ENCODE measurements at places on chromosomes 2 and 18. TPM values are rescaled to one million over a fixed set of nuclear protein-coding genes. Genes with fewer than 3 reads are reported as not detected.

VIT gene
- not detected for total RNA-seq

CXCR1 gene
- total RNA-seq = not detected

ADAM23 gene
- total RNA-seq = 0.33 TPM

BARD1 gene
- 4.0 TPM for total RNA-seq

ZNF142 gene
- 41.6 TPM for total RNA-seq

FEV gene
- total RNA-seq = not detected

- no peak for DNase-seq
Measured at GRCh38 chr2:74201196-74201595, 2.8 kb downstream of the MTHFD2 start.

DNA sequence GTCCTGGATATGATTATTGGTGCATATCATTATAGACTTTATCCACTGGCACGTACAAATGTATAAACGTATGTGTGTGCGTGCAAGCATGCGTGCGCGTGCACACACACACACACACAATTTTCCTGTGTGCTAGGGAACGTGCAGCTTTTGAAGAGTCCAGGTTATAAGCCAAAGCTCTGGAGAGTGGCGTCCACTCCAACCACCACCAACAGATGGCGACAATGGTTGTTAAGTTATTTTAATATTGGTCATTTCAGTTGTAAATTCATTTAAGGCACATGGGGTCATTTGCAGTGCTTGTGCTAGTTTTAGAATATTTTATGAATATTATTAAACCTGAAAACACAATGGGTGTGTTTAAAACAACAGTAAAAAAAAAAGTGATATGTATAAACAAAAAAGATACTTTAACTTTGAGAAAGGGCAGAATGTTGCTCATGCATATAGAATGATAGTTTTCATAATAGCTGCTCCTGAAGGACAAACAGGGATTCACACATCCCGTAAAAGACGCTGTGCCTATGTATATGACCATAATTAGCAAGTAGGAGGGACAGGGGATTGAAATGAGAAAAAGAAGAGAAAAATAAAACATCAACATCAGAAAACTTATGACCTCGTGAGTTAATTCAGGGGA, 124.2 kb upstream of the ITGB6 start:
- peak; percentile 45 for DNase-seq

DNA sequence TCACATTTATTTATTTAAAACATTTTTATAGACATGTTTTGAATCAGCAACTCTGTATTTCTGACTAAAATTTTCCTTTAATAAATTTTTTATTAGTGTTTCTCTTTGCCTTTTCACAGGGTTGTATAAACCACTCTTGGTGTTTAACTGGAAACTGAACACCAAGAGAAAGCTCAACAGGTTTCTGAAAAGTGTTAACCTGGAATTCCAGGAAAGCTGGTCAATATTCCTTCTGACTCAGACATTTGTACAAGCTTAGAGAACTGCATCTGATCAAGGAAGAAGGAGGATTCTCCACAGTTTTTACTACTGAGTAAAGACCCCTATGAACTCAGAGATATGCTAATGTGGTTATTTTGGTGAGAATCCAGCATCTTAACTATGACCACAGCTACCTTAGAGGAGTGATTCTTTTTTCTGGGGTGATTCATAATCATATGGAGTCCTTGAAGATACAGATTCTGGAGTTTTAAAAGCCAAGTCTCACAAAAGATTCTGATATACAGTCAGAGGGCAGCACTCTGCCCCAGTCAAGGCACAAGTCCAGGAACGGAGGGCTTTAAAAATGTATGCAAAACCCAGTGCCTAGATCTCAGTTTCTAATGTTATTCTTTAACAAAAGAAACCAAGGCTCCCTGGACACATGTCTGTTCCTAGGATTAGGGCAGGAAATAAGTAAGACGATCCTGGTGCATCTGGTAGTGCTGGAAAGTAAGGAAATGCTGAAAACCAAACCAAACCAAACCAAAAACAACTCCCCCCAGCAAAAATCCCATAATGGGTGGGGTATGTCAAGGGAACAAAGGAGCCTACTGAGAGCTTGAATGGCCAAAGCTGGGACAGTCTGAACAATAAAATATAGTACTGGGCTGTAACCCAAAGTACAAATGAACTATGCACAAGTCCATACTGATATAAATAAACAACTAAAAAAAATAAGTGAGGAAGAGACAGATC, 85.1 kb upstream of the FZD5 start:
- no peak for DNase-seq

DNA sequence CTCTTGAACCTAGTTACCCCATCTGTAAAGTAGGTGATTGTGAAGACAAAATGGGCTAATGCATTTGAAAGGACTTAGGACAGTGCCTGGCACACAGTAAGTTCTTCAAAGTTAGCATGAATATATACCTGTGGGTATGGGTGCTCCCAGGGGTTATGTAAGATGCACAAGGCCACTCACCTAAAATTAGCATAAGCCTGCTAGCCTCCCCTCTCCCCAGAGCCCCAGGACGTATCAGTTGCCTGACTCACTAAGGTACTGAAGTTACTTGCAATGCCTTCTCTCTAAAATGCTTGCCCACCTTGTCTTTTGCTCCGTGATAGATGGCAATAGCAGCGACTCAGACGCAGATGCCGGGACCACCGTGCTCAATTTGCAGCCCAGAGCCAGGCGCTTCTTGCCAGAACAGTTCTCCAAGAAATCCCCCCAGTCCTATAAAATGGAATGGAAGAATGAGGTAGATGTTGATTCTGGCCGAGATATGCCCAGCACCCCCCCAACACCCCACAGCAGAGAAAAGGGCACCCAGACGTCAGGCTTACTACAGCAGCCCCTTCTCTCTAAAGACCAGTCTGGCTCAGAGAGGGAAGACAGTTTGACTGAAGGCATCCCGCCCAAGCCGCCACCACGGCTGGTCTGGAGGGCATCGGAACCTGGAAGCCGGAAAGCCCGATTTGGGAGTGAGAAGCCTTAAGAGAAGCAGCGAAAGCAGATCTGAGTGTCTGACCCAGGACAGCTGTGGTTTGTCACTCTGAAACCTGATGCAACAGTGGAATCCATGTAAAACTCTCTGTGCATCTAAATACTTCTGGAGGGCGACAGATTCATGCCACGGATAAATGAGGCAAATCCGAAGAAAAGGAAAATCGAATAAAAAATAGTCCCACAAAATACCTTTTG, 53.8 kb upstream of the TMEM182 start:
- no peak for DNase-seq

DNA sequence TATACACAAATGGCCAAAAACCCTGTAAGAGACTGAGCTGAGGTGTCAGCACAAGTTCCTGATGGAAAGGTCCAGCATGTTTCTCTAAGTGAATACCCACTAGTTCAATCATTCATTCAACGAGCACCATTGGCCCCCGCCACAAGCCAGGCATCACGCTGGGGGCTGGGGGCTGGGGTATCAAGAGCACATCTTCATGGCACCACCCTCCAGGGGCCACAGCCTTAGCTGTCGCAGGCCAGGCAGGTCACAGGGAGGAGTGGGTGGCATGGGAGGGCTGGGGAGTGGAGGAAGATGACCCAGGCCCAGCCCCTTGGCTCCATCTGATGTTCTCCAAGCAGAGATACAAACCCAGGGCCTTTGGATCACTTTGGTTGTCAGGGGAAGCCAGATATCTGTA, 97.9 kb downstream of the ACKR3 start:
- no peak for DNase-seq

DNA sequence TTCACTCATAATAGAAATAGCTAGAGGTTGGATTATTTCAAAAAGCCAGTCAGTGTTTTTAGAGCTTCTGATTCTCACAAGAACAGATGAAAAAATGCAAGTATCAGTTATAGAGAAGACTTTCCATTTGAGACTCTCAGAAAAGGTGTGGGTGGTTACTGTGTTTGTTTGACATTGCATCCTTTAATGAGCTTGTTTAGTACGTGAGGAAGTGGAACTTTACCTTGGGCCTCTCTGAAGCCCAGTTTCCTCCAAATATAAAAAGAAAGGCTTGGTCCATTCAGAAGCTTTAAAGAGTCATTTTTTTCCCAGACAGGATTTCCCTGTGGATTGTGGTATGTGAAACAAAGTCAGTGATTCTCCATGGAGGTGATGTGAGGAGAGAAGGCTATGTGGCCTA, 89.9 kb upstream of the RANBP2 start:
- no peak for DNase-seq

DNA sequence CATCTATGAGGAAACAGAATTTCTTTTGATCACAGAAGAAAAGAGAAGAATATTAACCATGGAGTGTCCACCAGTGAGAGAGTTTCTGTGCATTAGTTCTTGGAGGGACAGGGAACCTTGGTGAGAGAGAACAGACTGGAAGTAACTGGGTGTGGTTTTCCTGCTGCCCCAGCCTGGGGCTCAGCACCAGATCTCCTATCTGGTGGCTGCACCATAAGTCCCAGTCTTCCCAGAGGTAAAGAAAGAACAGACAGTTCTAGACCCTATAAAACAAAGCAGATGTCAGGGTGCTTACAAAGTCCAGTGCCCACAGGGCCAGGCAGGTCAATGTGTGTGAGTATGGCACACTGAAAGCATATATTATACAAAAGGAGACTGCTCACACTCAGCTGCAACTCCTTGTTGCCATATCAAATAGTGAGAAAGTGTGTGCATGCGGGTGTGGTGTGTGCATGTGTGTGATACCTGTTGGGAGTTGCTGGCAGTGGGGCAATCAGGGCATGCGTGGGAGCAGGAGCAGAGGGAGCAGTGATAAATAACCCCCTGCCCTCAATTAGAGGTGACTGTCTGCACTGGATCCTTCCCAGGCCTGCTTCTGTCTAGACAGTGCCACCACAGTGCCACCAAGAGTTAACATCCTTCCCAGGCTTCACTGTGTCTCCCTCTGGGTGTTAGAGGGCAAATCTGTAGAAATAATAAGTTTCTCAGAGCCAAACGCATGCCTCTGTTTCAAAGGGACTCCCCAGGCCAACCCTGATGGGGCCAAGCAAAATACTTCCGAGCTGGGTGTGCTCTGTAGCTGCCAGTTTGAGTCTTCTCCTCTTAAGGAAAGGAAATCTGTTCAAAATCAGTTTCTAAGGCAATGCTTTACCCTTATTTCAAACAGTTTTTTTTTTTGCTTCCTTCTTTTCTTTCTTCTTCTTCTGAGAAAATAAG, 45.7 kb downstream of the RDH14 start:
- DNase-seq = no peak

- no peak for DNase-seq
Measured at GRCh38 chr18:65753520-65753919, 2.7 kb downstream of the CDH7 start.

DNA sequence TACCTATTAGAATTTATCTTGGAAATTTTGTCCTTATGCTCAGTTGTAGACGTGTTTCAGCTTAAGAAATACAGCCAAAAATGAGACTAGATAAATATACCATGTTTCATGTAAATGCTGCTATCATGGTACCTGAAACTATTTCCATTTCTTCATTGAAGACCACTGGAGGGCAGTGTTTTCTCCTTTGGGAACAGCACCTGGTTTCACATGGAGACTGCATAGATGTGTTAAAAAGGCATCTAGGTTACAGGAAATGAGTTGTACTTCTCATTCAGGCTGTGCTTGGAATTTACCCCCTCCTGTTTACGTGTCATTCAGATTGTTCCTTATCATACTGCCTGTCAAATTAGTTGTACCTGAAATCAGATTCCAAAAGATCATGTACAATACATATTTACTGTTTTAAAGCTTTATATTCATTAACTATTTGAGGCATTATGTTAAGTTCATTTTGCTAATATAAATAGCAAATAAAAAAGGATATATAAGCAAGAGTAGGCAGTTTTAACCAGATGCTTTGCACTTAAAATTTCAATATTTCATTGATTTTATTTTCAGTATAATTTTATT, 57.3 kb upstream of the PSMD14 start:
- no peak for DNase-seq

DNA sequence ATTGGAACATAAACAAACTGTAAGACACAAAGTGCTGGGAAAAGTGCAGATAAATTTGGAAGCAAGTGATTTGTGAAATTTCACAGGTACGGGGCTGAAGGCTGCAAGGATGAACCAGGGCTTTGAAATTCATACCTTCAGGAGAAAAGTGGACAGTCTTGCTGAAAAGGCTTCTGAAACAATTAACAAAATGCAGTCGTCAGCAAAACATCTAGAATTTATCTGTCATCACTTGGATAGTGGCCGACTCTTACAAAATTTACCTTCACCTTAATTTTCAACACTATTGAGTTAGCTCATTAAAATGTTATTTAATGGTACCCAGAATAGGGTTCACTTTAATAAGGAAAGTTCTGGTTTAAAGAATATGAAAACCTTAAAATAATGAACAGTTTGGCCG, 138.3 kb downstream of the SNTG2 start:
- no peak for DNase-seq

DNA sequence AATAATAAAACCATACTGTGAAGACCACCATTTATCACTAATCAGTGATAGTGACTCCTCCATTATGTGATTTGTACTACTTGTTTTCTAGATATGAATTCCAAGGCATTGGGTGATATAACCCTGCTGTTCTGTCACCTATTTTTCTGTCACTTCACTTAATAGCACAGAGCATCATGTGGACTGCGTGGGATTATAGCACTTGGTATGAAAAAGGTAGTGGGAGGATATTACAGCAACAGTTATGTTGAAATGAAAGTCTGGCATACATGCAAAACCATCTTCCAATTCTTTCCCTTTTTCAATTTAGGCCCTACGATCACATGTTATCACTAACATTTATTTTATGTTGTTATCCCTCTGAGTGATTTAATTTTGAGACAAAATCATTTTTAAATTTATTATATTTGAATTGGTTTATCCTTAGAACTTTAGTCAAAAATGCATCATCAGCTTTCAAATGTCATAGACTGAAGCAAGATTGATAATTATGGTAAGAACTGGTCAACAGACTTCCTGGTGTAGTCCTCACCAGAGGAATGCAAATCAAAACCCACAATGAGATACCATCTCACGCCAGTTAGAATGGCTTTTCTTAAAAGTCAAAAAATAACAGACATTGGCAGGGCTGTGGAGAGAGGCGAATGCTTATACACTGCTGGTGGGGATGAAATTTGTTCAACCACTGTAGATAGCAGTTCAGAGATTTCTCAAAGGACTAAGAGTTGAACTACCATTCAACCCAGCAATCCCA, 242.6 kb downstream of the IKZF2 start:
- no peak for DNase-seq

- no peak for DNase-seq
Measured at GRCh38 chr2:137764646-137765045, 199.6 kb upstream of the HNMT start.

GRCh38 chr2:232482301-232483238, 5.1 kb downstream of the ECEL1 start:
- no peak for DNase-seq

GRCh38 chr2:163670929-163671328, 64.9 kb downstream of the FIGN start:
- DNase-seq = no peak

GRCh38 chr2:241563571-241563980, 5.0 kb downstream of the BOK start:
- DNase-seq = no peak

DNA sequence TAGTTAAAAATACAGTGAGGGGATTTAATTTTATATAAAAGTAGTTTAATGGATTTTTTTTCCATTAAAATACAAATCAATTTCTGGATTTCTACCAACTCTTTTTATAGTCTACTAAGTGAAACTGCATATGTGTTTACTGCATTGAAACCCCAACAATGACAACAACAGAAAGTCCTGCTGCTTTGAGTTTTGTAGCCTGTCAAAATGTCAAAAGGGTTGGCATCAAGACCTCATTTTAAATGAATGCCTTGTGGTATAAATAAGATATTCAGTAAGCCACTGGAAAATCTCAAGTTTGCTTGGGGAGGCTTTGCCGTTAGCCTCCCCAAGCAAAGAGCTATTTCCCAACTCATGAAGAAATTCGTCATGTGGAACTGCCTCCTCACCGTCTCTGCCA, 440.3 kb upstream of the HNMT start:
- DNase-seq = no peak

Data from CD8-positive, alpha-beta T cell (primary cell).